Glomerular endothelial cell (primary cell): ENCODE measurements at places on chromosomes 6 and 20. TPM values are rescaled to one million over a fixed set of nuclear protein-coding genes. Genes with fewer than 3 reads are reported as not detected.

DNA sequence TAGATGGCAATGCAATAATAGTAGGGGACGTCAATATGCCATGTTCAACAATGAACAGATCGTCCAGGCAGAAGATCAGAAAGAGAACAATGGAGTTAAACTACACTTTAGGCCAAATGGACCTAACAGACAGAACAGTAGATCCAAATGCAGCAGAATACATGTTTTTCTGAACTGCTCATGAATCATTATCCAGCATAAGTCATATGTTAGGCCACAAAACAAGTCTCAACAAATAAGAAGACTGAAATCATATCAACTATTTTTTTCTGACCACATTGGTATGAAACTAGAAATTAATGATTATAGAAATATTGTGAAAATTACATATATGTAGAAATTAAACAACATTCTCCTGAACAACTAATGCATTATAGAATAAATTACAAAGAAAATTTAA is 10.2 kb upstream of the DEFB125 start:
- no peak for DNase-seq

DNA sequence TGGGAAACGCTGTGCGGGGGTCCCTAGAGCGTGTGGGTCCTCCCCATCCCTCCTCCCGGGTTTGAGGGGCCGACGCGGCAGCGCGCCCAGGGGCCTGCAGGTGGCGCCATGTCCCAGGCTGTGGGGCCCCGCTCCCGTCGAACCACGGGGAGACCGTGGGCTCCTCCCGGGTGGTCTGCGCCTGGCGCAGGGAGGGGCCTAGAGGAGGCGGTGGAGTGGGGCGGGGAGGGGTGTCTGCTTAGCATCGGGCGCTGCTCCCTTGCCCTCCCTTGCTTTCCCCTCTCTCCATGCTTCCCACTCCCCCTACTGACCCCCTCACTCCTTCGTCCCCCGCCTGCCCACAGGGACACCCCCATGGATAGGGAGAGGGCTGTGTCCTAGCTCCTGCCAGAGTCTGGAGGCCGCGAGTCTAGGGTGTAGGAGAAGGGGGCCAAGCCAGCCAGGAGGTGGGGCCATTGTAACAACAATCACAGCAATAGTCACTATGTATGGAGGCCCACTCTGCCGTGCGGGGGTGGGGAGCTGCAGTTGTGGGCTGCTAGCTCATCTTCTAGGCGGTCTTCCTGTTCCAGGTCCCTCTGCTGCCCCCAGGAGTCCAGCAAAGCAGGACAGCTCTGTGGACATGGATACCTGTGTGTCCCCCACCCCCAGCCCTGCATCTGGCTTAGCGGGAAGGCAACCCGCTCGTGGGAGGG is 51.7 kb downstream of the CHMP4B start:
- DNase-seq = no peak

- DNase-seq = no peak
Observed at GRCh38 chr6:122803171-122803661, 14.2 kb downstream of the SMPDL3A start.

NTSR1 gene
- 0.23 and 7.8 TPM in 2 replicates for total RNA-seq

- DNase-seq = no peak
Observed at GRCh38 chr6:82237013-82237412, 10.5 kb downstream of the IBTK start.

DNA sequence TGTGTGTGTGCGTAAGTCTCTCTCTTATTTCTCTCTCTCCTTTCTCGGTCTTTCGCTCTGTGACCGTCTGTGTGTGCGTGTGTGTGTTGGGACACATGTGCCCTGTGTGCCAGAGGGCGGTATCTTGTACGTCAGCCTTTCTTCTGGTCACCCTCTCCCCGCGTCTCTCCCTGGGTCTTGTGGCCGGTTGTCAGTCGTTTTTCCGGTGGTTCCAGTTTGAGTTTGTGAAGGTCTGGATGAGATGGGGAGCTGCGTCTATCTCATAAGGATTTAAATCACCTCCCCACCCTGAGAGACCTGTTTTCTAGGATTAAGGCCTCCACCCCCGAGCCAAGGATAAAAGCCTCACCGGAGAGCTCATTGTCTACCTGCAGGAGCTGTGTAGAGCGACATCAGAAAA is 295.5 kb upstream of the ZNF337 start:
- DNase-seq = no peak

DNA sequence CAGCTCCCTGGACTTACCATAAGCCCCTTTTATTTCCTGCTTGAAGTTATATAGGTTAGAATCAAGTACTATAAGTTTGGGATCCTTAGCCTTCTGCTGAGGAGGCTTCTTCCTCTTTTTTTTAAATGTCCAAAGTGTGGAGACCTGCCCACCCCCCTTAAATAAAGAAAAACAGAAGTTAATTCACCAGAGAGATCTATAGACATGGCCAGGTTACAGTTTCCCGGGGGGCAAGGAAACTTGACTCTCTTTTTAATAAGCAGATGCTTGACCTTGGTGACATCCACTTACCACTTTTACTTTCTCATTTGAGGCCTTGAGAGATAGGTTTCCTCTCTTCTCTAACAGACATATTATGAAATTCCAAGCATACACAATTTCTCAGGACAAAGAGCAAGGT is 88.3 kb downstream of the BMP2 start:
- DNase-seq = no peak

DNA sequence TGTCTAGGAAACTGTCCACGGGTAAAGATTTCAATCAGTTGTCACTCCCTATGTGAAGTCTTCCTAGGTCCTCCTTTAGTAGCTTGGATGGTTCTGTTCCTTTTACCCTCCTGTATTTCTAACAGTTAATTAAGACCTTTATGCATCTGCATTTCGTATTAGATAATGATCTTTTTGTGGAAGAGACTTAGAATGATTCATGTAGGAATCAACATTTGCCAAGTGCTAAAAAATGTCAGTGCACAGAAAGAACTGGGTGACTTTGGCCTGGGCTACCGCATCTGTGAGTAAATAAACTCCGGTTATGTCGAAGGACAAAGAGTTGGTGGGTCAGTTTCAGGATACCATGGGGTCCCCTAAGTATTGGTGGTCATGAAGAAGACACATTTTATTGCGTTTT is 918.0 kb downstream of the TFAP2A start:
- no peak for DNase-seq

- no peak for DNase-seq
Observed at GRCh38 chr6:53326372-53327016, 22.3 kb downstream of the ELOVL5 start.

BMP2 gene
- total RNA-seq = 17.7 and 26.9 TPM in 2 replicates

GRCh38 chr6:63923139-63923739 is 287.6 kb downstream of the PHF3 start:
- peak; percentile 12 for DNase-seq

DNA sequence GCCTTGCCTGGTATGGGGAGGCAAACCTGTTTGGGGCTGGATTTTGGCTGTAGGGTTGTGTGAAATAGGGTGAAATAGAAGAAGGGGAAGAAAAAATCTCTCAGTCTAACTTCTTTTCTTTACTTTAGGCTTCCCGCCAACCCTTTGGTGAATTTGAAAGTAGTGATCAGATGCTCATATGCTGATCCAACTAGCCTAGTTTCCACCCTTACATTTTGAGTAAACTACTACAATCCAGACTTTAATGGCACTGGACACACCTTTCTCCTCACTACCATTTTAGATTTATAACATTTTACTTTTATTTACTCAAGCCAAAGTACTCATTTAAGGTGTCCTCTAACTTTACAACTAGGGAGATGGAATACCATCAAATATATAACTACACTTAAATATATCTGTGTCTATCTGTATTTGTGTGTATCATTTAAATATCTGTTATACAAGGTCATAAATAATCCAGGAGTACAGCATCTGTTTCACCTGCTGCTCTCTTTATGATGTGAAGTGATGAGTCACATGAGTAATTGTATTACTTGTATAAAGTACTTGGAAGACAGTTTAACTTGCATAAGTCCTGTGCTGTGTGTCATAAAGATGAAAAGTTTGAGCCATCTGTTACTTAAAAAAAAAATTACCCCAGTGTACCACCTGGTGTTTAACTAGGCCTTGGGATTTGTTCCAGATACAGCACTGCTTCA is 172.1 kb downstream of the CDKAL1 start:
- no peak for DNase-seq

- DNase-seq = no peak
Observed at GRCh38 chr6:105487040-105487790, 84.3 kb upstream of the PREP start.

- DNase-seq = no peak
Observed at GRCh38 chr6:169042061-169042460, 211.6 kb downstream of the THBS2 start.

DNA sequence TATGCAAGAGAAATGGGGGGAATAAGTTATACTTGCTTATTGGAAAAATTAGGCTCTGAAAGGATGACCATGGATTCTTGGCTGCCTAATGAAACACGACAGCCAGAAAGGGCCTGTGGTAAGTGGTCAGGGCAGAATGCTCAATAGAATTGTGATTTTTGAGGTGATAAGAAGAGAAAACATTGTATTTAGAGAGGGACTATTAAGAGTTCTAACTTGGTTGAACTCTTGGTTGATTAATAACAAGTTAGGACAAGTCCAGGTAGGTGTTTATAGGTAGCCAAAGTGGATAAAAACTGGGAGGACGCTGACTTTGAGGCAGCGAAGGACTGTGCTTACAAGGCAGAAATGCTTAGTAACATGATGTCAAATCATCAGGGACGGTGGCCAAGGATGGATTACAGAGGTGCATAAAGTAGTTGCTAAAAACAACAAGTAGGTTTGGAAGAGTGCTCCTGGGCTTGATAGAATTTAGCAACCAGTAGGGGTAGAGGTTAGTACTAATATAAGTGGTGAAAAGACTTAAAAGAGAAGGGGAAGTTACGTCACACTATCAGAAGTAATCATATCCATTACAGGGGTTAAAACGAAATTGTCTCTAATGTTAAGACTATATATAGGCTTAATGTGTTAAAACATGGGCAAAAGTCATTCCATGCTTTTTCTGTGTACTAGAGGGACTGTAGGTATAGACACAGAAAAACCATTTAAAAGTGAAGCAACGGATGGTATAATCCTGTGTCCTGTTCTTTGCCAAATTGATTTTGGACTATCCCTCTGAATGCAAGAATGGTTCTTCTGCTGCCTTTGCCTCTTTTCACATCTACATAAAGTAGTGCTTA is 98.6 kb downstream of the EYA4 start:
- DNase-seq = no peak

DNA sequence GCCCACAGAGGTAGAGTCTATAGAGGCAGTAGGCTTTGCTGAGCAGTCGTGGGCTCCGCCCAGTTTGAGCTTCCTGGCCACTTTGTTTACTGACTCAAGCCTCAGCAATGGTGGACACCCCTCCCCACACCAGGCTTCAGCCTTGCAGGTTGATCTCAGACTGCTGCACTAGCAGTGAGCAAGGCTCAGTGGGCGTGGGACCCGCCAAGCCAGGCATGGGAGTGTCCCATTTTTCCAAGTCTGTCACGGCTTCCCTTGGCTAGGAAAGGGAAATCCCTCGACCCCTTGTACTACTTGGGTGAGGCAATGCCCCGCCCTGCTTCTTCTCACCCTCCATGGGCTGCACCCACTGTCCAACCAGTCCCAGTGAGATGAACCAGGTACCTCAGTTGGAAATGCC is 135.3 kb upstream of the NT5E start:
- DNase-seq = no peak

DNA sequence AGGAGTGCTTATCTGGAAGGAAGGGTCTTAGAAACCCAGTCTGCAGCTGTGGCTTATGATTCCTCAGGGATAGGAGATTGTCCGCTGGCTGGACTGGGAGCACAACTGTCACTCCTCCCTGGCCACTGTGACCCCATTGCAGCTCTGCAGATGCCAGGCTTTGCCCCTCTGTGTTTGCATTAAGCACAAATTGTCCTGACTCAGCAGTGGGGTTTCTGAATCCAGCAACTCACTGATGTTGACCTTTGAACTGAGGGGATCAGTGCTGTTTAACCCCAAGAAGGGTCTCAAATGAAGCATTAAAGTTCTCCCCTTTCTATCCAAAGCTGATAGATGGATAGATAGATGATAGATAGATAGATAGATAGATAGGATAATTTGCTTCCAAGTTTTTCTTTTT is 29.5 kb downstream of the DACT2 start:
- DNase-seq = no peak

- no peak for DNase-seq
Observed at GRCh38 chr6:144416244-144416643, 131.1 kb downstream of the UTRN start.
